Stimulated activated CD4-positive, alpha-beta T cell treated with anti-CD3 and anti-CD28 coated beads, Interleukin-15, amount 100 ng/mL, for 48 hours (primary cell): ENCODE measurements at places on chromosomes 2 and 18.

- DNase-seq, result no peak
Observed at GRCh38 chr18:53382870-53383269, 841.6 kb downstream of the MBD2 start.

DNA sequence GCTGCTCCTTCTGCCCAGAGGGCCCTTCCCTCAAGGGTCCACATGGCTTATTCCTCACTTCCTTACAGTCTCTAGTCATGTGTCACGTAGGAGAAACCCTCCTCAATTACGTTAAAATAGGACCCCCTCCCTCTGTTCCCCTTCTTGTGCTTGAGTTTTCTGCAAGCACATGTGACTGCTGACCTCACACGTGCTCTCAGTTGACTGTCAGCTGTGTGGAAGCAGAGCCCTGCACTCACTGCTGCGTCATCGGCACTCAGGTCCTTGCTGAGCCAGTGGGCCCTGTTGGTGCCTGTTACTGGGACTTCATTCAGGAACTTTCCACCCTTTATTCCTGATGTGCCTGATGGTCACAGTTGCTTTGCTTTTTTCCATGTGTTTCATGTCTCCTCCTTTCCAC lies 11.1 kb downstream of the ATG16L1 start:
- DNase-seq, result no peak

GRCh38 chr2:197037863-197038398 lies 111.4 kb upstream of the PGAP1 start:
- DNase-seq, result no peak

GRCh38 chr18:70432804-70433400 lies 144.1 kb downstream of the SOCS6 start:
- no peak for DNase-seq

DNA sequence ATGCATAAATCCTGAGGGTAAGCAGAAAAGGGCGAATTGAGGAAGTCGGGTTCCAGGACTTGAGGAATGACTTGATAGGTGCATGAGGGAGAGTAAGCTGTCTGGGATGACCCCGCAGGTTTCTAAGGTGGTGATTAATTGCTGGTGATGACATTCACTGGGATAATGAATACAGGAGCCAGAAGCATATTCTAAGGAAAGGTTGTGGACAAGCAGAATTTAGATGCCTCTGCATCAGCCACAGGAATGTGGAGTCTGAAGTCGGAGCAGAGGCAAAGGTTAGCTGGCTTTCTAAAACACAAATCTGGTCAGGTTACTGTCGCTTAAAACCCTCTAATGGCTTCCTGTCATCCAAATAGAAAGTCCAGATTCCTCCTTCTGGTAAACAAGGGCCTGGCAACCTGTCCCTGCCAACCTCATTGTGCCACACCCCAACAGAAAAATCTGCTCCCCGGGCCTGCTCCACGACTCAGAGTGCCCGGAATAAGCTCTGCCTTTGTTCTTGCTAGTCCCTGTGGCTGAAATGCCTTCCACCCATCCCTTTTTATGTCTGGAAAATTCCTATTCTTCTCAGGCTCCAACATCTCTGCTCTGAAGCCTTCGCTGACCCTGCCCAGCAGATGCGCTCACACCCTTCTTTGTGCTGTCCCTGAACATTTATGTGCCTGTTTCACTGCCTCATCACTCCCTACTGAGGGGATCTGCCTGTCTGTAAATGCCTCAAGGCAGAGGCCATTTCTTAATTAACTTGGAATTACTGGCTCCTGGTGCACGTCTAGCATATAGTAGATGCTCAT lies 11.3 kb upstream of the TMEM214 start:
- DNase-seq, result no peak

- DNase-seq, result no peak
Observed at GRCh38 chr2:71451705-71452104, 1.7 kb upstream of the DYSF start.

DNA sequence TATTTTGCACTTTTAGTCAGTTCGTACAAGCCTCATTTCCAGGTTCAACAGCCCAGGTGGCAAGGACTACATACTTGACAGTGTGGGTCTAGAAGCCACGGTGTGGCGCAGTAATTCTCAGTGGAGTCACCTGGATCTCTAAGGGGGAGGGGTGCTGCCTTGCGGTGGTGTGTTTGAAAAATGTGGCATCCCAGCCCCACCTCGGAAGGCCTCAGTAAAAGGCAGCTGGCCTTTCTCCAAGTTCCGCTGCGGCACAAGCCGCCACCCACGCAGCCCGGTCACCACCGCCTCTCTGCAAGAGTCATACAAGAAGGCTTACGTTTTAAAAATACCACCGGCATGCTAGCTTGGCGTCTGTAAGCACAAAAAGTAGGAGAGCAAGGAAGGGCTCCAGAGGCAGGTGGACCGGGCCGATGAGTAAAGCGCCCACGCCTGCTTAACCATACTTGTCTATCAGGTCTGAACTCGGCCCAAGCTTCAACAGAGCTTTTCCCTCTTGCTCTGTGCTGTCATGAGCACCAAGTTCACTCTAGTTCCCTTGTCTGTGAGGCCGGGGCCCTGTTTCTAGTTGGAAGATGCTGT lies 49.5 kb downstream of the SPRED2 start:
- DNase-seq, result peak; percentile 86
